ENCODE measurements at places on chromosomes 4 and X.
A peak's percentile ranks its signal among the peaks of the same experiment; 100 is the strongest.

- no peak for DNase-seq
These were observed 929.7 kb downstream of the C4orf33 start for GRCh38 chr4:130025701-130026100.

GRCh38 chr4:122045533-122045932, 93.7 kb upstream of the TRPC3 start:
- DNase-seq: no peak

GRCh38 chrX:144297221-144297620, 413.4 kb downstream of the UBE2NL start:
- DNase-seq: no peak

DNA sequence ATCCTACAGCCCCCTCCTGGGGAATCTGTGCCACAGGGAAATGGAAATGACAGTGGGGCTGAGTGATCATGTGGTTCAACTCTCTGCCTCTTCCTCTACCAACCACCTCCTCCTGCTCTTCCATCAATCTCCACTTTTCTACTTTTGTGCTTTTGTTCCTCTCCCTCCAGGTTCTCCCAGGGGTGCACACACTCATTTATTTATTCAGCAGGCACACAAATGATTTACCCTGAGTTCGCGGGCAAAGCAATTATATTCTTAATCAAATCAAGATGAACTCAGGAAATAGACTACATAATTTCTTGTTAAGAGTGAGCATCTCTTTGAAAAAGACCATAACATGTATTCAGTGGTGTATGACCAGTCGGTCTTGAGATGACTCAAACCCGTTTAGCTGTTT, 69.2 kb downstream of the VCX3A start:
- DNase-seq: no peak

DNA sequence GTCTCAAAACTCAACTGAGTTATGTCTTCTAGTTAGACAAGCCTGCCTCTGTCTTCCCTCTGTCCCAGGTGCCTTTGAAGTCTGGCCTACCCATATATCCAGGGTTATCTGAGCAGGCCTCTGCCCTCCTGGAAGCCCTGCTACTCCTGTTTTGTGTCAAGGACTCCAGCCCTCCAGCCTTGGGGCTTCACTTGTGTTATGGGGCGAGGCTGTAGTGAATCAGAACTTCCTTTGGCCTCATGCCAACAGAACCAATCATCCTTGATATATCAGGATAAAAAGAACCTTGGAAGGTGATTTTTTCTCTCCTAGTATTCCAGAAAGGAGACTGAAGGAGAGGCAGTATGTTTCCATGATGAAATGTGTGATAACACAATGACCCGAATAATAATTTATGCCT, 8.9 kb upstream of the ADGRG4 start:
- no peak for DNase-seq

- DNase-seq: no peak
These were observed 37.1 kb upstream of the KLHL8 start for GRCh38 chr4:87257523-87257922.

DNA sequence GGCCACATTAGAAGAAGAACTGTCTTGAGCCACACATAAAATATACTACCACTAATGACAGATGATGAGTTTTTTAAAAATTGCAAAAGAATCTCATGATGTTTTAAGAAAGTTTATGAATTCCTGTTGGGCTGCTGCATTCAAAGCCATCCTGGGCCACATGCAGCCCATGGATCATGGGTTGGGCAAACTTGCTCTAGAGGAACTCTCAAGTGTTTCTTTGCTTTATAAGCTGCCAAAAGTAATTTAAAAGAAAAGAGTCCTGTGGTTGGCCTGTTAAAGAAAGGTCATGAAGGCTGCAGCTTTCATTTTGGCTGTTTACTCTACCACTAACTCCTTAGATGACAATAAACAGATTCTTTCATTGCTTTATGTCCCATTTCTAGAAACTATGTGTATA, 218.2 kb downstream of the SCFD2 start:
- no peak for DNase-seq

DNA sequence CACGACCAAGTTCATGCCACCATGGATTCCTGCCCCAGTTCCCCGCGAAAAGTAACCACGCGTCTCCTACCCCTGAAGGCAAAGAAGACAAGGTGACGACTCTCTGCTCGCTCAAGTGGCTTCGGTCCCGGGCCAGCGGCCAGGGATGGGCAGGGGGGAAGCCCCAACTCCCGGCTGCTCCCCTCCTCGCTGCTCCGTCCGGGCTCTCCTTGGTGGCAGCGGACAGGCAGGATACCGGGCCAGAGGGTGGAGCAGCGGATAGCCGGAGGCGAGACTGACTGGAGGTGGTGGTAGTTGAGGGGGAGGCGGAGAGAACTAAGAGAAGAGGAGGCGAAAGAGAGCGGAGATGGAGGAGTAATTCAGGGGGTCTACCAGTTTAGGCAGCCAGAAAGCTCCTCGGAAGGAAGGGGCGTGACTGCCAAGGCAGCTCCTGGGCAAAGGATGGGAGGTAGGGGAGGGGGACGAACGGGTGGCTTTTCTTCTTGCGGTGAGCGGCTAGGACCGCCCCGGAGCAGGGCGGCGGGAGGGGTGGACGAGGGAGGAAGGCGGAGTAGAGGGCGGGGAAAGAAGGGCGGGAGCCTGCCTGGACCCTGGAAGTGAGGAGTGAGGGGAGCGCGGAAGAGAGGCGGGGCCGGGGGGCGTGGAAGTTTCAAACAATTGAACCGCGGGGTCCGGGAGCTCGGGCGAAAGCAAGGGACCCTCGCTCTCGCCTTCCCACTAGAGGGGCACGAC, at the start of gene AMOT:
AMOT (minus strand) TSS at position 450 of the 732 bp plus-strand sequence. CDS start 17,705 bp downstream, outside the sequence.
- peak; percentile 32 for DNase-seq

DNA sequence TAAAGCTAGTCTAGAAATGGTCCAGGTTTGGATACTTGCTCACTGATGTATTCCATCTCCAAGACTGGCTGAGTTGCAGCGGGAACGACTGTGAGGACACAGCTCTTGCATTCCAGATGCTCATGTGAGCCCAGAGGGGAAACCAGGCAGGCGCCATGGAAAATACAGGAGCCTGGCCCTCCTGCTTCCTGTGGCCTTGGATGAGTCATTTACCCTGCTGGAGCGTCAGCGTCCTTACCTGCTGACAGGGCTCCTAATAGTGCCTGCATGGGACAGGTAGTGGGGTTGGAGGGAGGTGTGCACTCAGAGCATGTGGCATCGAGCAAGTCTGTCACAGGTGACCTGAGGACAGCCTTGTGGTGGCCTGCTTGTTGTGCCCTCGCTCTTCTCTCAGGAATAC, 69.4 kb downstream of the NSG1 start:
- no peak for DNase-seq

- no peak for DNase-seq
These were observed 43.5 kb downstream of the NUDT9 start for GRCh38 chr4:87465739-87466366.

DNA sequence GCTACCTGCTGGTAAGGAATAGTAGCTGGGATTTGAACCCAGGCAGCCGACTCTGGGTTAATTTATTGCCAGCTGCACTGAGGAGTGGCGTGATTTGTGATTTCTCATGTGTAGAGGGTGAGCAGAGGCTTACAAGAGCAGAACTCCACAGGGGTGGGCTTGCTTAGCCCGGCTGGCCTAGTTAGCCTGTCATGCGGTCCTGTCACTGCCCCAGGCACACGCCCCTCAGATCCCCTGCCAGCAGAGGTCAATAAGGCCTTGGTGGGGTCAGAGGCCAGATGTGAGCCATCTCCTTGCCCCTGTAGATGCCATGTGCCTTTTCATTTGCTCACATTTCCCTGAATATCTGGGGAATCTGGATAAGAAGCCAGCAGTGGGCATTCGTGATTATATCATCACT, 13.4 kb downstream of the NSDHL start:
- DNase-seq: no peak

GRCh38 chr4:13498469-13498868, 14.3 kb upstream of the RAB28 start:
- no peak for DNase-seq

GRCh38 chr4:15612136-15612535, 43.0 kb downstream of the FBXL5 start:
- DNase-seq: no peak

- DNase-seq: no peak
These were observed 804 bp downstream of the OSTC start for GRCh38 chr4:108651014-108651791.

DNA sequence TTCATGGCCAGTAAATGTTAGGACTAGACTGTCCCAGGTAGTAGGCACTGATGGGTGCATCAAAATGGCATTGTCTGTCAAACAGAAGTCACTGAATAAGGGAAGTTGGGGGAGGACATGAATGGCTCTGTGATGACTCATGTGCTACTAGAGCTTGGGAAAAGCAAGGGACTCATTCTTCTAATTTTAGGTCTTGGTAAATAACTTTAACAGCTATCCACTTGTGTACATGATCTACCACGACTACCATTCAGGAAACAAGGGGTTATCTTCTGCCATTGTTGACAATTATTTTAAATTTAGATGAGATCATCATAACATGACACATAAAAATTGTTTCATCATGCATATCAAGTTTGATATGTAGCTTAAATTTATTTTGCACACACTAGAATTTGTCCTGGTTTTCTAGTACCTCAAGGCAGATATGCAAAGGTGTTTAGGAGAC, 6.3 kb downstream of the AREG start:
- no peak for DNase-seq

GRCh38 chr4:139658185-139658584, 7.4 kb upstream of the MGST2 start:
- no peak for DNase-seq

- no peak for DNase-seq
These were observed 326.6 kb downstream of the GPAT3 start for GRCh38 chr4:83862471-83862870.

DNA sequence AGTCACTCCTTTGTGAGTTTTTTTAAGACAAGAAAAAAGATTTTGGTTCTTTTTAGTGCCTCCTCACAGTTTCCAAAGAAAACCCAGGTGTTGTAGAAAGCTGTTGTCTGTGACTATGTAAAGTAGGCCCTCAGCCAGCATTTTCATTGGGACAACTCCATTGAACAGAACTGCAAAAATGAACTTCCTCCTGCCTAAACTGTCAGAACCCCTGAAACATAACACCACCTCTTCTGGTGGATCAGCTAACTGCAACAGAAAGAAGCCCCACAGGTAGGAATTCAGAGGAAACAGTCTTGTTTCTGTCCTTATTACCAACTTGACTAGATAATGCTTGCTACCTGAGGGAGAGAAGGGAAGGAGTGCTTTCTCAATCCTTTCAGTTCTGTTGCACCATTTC, 3.4 kb upstream of the ATP11C start:
- no peak for DNase-seq

GRCh38 chrX:106728337-106728736, 1.8 kb downstream of the RNF128 start:
- no peak for DNase-seq

- DNase-seq: no peak
These were observed 108.3 kb downstream of the CDS1 start for GRCh38 chr4:84691170-84691691.

DNA sequence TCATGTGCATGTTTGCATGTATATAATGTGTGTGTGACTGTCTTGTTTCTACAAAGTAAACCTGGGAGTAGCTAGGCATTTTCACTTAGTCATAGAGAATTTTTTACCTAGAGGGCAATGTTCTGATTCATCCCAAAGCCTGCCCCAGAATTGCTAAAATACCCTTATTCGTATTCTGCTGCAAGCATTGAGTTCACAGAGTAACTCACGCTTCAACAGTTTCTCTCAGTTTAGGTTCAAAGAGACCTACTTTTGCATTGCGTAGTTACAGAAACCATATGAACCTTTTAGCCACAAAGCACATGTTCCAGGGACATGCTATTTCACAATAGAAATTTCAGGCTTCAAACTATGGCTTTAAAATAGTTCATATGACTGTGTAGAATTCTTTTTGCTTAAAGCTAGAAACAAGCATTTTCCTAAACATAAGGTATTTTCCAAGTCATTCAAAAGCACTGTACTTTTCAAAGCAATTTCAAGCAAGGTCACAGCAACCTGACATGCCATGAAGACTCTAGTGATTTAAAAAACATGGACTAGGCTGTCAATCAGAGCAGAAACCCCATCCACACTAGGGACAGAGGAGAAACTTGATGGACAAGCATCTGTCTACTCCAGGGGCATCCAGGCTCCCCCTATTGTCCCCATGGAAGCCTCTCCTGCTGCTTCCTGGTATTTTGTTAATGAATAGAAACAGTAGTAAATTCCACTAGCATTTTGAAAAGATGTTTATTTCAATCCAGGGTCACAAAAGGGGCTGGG, 81.5 kb upstream of the MAPK10 start:
- DNase-seq: no peak

DNA sequence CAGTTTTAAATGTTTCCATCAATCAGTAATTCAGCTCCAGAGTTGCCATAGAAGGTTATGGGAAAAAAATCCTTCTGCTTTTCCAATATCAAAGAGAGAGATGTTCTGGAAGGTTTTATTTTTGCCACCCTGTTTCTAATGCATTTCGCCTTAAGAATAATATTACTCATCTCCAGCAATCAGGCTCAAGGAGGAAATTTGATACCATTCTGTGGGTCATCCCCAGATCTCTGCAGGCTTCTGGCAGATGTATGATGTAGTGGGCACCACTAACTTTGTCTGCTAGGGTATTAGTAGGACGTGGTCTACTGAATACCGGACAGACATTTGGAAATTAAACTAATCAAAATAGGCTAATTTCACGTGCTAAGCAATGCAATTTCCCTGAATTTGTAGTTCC, 645.4 kb upstream of the TENM3 start:
- DNase-seq: no peak

DNA sequence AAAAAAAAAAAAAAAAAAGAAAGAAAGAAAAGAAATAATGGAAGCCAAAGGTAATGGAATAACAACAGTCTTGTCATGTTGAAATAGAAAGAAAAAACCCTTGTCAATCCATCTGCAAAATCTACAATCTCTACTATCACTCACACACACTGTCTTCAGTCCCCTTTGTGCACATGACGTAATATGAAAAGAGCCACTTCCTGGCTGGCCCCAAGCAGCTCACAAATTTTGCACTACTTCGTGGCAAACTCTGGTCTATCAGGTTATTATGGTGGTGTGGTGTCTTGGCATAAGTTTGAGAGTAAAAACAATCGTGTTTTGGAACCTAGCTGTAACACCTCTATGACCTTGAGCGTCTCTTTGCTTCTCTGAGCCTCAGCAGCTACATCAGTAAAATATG, 8.3 kb upstream of the AFAP1 start:
- DNase-seq: no peak

DNA sequence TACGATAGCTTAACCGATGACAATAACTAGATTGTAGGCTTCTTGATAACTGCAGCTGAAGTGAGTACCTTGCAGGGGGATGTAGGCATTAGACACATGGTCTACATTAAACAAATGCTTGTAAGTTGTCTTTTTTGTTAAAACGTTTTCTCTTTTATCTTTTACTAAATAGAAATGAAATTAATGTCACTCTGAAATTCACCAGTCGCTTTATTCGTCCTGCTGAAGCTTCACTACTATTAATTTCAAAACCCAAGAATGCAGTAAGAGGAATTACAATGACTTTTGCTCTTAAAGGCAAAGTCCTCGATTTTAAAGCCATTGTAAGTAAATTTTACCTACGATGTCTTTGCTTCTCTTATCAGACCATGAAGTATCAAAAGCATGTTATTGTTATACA, 239.7 kb downstream of the CFAP47 start:
- no peak for DNase-seq

DNA sequence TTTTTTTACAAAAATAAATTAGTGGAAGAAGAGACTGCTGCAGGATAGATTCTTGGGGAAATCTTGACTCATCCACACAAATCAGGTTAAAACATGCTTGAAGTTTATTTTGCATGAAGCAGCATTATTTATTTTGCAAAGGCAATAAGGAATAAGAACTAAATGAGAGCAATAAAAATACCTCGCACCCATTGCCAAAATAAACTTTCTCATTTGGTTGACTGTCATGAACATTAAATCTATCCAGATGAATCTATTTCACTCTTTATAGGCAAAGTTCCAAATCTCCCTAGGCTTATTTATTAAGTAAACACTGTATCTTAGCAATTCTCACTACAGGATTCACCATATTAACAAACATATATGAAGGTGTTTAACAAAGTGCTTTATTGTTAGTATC, 58.9 kb downstream of the HOPX start:
- DNase-seq: no peak

All from stimulated activated CD8-positive, alpha-beta memory T cell treated with anti-CD3 and anti-CD28 coated beads, Interleukin-15, amount 100 ng/mL, for 4 hours (primary cell).